Neural crest cell (in vitro differentiated cells): ENCODE measurements at places on chromosomes 16 and 17. TPM values are rescaled to one million over a fixed set of nuclear protein-coding genes. Genes with fewer than 3 reads are reported as not detected.

- DNase-seq, result peak; percentile 35
Observed at GRCh38 chr17:1714980-1715802, 5.0 kb upstream of the TLCD2 start.

The TUBB3 gene
- 518 and 541 TPM in 2 replicates for total RNA-seq

DNA sequence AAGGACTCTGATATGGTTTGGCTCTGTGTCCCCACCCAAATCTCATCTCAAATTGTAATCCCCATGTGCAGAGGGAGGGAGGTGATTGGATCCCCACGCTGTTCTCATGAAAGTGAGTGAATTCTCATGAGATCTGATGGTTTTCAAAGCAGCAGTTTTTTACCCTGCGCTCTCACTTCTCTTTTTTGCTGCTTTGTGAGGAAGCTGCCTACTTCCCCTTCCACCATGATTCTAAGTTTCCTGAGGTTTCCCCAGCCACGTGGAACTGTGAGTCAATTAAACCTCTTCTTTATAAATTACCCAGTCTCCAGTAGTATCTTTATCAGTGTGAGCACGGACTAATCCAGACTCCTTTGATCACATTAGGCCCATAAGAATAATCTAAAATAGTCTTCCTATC lies 719.7 kb upstream of the CDH8 start:
- DNase-seq, result no peak

The TSR1 gene
- total RNA-seq, result 50.2 and 50.5 TPM in 2 replicates

DNA sequence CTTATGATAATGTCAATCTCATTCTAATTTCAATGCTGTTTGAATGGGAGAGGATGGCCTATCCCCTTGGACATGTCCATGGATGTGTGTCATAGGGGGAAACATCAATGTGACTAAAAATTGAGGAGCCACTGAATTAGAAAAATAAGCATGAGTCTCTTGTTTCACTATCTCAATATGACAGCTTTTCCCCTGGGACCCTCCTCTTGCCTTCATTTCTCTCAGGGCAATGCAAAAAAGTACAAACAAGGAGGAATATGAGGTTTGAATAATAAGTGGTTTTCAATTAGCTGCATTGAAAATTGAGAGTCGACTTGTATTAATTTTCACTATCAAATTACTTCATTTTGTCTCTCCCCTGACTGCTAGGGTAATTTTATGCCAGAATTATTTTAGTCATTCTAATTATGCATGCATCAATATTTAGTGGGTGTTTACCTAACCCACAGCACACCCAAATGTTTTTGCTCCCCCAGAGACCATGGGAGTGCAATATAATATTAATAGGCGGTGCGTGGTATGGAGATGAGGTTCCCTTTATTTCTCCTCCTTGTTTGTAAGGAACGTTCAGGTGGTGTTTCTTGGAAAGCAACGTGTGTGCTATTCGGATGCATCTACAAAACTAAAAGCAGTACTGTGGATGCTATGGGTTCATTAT lies 6.8 kb upstream of the SDR42E1 start:
- no peak for DNase-seq

The SPNS3 gene
- total RNA-seq, result not detected in 2 replicates

DNA sequence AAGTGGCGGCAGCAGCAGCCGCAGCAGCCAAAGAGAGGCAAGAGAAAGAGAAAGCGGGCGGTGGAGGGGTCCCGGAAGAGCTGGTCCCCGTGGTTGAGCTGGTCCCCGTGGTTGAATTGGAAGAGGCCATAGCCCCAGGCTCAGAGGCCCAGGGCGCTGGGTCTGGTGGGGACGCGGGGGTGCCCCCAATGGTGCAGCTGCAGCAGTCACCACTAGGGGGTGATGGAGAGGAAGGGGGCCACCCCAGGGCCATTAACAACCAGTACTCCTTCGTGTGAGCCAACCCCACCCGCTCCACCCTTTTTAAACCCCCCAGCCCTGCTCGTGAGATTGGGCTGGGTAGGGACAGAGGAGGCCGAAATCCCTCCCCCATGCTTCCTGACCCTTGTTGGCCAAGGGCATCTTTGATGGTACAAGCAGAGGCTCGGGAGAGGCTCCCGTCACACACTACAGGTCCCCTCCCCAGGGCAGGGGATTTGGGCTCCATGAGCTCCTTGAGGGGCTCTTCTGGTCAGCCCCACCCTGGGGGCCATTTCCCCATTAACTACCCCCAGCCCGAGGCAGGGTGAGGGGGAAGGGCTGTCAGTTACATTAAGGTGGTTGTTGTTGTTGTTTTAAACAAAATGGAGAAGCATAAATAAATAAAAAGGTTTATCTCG lies 4.6 kb upstream of the ATP2A1 start:
- no peak for DNase-seq

DNA sequence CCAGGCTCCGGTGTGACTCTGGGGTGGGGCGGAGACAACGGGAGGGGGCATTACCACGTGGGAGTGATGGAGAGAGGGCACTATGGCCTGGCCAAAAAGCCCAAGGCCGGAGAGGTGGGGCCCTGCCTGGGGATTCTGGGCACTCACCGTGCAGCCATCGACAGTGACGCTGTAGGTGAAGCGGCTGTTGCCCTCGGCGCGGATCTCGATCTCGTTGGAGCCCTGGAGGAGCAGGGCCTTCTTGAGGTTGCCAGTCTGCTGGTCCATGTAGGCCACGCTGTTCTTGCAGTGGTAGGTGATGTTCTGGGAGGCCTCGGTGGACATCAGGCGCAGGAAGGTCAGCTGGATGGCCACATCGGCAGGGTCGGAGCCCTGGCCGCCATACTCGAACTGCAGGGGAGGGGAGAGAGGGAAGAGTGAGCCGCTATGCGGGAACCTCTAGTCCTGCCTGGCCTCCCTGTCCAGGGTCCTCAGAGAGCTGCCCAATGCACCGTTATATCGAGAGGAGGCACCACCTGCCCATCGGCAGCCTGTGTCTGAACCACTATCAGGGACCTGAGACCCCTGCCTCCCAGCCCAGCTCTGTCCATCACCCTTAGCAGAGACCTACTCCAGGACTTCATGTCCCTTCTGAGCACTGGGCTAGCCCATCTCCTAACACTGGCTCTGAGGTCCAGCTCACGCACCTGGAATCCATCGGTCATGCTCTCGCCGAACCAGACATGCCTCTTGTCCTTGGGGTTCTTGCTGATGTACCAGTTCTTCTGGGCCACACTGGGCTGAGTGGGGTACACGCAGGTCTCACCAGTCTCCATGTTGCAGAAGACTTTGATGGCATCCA lies 15.6 kb downstream of the COL1A1 start:
- DNase-seq, result no peak

DNA sequence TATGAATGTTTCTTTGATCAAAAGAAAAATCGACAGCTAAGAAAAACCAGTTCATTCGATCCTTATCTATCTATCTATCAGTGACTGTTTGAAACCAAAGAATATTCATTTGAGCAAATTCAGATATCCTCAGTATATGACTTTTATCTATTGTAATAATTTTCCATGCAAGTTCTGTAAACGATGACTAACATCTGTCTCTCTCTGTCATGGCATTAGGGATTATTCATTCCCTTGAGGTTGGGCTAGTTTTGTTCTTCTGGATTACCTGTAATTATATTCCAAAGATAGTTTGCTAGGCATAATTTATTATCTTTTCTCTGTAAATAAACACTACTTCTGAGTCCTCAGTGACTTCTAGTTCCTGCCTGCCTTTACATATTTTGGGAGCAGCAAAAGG lies 497.7 kb upstream of the CDH11 start:
- no peak for DNase-seq

- no peak for DNase-seq
Observed at GRCh38 chr16:56997931-56998330, 8.6 kb downstream of the NLRC5 start.

GRCh38 chr17:64658931-64659330 lies 3.2 kb downstream of the SMURF2 start:
- no peak for DNase-seq

GRCh38 chr17:64786337-64786736 lies 124.2 kb upstream of the SMURF2 start:
- no peak for DNase-seq

The FHOD1 gene
- 39.9 and 45.5 TPM in 2 replicates for total RNA-seq

The NEUROD2 gene
- not detected in 2 replicates for total RNA-seq
